SW 1271 (cell line): ENCODE measurements at places on chromosomes 13 and 19.

DNA sequence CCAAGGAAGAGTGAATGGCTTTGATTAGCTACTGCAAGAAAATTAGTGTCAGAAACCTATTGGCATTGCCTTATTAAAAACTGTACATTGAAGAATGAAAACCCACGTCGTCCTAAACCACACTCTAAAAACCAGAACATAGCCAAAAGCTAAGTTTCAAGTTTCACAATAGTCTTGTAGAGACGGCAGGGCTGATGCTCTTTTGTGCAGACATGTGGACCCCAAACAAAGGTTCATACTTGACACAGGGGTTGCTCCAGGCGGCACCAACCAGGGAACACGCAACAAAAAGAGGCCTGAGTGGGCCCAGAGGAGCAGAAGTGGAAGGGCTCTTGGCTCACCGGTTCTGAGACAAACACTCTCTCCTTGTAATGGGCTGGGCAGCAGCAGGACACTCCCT lies 28.6 kb upstream of the MIR17HG start:
- DNase-seq, result no peak

DNA sequence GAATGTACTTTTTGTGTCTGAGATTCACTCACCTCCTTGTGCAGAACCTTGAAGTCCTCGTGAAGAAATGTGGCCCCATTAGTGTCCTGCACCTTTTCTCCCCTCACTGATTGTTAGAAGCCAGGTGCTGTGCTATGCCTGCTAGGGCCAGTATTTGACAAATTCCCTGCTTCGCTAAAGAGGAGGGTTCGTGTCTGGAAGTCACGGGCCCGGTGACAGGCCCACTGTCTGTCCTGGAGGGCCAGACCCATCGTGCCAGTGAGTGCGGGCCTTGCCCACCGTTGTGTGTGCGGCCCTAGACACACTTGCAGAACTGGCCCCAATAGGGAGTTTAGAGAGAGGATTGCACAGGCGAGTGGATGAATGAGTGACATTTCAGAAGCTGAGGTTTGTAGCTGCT lies 36.8 kb upstream of the GAS6 start:
- DNase-seq, result no peak

DNA sequence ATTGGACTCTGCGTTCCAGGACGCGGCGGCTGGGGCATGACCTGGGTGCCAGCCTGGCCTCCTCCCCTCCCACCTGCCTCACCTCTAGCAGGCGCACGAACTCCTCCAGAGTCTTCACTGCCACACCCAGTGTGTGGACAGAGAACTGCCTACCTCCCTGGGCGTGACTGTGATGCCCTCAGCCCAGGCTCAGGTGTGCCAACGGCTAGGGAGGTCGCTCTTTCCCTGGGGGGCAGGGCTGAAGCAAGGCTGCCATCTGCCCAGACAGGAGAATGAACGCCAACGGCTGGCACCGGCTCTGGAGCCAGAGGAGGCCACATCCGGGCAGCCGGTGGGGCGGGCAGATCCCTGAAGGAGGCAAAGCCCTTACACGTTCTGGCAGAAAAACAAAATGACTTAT lies 11.3 kb downstream of the NANOS3 start:
- no peak for DNase-seq

DNA sequence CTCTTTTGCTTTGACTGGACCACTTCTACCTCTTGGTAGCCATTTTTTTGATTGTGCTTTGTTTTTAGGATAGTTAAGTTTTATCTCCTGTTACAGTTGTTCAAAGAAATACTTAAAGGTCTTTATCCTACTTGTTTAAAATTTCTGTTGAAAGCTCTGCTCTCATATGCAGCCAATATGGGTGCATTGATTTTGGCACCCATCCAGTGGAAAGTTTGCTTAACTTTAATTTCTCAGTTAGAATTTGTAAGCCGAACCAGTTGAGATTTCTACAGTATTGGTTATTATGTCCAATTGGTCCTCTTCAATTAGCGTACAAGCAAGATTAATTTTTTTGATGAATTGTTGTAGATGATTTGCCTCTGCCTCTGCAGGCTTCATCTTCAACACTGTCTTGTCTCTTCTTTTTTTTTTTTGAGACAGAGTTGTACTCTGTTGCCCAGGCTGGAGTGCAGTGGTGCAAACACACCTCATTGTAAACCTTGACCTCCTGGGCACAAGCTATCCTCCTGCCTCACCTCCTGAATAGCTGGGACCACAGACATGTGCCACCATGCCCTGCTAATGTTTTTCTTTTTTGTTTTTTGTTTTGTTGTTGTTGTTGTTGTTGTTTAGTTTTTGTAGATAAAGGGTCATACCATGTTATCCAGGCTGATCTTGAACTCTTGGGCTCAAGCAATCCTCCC lies 65.3 kb downstream of the MAB21L1 start:
- DNase-seq, result no peak

DNA sequence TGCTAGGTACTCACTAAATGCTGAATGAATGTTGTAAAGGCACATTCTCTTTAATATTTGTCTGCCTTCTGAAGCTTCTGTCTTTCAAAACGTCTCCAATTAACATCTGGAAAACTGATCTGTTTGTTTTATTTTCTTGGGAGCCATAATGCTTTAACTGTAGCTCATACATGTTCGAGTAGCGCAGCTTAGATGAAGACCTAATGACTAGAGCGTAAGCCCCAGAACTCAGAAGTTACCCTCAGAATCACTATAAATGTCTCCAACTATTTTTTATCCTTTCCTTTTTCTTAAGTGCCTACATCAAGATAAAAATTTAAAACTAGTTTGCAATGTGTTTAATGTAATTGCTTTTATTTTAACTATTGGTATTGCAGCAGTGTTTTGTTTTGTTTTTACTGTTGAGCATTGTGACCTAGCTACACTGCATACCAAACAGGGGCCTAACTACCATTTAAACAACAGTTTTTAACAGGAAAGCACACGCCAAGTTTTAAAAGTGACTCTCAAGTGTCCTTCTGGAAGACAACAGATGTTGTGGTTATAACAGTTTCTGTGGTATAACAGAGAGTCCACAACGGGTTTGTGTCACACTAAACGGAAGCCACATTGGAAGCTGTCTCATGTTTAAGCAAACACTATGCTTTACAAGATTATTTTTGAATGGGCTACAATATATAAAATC lies 42.0 kb downstream of the MRPL57 start:
- DNase-seq, result no peak
